ENCODE measurements at places on chromosomes 1 and 21.

GRCh38 chr1:171715813-171716251, 26.0 kb downstream of the VAMP4 start:
- no peak for DNase-seq

GRCh38 chr1:168234846-168235547, 9.2 kb downstream of the SFT2D2 start:
- no peak for DNase-seq

DNA sequence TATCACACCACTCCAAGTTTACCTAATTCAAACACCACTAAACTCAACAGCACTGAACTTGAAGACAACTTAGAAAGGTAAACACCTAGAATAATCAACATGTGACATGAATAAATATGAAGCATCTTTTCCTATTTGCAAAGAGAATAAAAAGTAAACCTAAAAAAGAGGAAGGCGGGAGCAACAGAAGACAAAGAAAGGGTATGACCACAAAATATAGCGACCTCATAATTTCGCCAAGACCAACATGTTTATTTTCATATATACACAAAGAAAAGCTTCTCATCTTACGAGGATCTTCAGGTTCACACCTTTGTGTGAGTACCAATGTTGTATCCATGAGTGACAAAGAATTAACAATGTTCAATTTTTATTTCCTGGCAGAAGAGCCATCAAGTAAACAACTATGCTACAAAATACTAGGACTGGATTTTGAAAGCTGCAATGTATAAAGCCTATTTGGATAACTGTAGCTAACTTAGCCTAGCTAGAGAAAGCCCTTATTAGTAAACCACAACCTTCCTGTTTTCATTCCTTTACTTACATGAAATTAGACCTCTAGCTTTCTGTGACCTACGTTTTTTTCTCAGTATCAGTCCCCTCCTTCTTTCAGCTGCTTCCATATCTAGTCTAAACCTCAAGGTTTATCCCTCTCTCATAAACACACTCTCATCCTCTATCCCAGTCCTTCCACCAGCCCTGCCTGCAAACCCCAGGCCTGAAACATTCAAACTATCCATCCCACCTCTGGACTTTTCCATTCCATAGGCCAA, 21.3 kb upstream of the PHTF1 start:
- DNase-seq, result no peak

DNA sequence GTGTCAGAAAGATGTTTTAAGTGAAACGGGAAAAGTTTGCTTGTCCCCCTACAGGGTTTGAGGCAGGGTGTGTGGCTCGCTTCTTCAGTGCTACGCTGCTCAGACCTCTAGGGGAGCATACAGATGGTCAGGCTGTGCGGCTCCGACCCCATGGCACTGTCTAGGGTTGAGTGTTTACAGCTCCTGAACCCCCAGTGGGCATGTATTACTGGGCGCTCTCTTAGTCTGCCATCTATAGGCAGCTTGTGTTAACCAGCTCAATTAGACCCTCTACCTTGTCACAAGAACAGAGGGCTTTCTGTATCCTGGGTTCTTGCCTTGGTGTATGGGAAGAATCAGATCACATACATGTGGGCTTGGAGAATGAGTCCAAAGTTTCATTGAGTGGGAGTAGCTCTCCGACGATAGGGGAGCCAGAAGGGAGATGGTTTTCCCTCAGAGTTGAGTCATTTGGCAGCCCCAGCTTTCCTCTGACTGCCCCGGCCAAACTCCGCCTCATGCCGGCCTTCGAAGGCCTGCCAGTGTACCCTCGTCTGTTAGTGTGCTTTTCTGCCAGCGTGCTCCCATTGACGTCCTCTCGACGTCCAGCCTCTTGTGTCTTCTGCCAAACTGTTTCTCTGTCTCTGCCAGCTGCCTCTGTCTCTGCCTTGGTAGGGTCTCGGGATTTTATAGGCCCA, 38.6 kb upstream of the ADGRL4 start:
- DNase-seq, result no peak

DNA sequence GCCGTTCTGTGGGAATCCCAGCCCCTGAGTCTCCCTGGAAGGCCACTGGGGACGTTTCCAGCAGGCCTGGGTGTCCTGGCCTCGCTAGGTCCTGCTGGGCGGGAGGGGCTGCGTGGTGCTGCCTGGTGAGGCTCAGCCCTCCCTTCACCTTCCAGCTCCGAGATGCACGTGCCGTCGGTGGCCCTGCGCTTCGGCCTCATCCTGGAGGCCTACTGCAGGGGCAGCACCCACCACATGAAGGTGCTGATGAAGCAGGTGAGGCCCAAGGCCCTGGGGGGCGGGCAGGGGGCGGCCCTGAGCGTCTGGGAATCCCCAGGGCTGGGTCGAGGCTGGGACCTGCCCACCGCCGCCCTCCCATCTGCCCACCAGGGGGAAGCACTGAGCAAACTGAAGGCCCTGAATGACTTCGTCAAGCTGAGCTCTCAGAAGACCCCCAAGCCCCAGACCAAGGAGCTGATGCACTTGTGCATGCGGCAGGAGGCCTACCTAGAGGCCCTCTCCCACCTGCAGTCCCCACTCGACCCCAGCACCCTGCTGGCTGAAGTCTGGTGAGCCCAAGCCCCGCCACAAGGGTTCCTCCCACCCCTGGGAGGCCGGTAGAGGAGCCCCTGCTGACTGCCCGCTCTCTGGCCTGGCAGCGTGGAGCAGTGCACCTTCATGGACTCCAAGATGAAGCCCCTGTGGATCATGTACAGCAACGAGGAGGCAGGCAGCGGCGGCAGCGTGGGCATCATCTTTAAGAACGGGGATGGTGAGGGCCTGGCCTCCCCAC, 70.3 kb downstream of the PIK3CD start:
- DNase-seq, result no peak

DNA sequence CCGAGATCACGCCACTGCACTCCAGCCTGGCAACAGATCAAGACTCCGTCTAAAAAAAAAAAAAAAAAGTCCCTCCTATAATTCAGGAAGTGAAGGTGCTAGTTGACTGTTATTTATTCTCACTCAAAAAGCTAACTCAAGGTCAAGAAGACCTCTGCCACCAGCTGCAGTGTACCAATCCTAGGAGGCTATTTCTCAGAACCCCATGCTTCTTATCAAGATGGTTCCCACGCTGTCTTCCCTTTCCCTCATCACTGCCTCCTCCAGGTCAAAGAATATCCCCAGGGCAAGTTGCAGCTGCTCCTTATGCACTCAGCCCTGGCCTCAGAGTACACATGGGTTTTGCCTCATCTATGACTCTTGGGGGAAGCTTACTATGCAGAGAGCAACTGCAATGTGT, 53.6 kb downstream of the RERE start:
- no peak for DNase-seq

GRCh38 chr21:14699433-14700407, 153.6 kb upstream of the SAMSN1 start:
- no peak for DNase-seq

Measured in NCI-H2029 treated with DMSO at 0.1 percent for 48 hours (cell line).